ENCODE measurements at places on chromosomes 4 and X.

DNA sequence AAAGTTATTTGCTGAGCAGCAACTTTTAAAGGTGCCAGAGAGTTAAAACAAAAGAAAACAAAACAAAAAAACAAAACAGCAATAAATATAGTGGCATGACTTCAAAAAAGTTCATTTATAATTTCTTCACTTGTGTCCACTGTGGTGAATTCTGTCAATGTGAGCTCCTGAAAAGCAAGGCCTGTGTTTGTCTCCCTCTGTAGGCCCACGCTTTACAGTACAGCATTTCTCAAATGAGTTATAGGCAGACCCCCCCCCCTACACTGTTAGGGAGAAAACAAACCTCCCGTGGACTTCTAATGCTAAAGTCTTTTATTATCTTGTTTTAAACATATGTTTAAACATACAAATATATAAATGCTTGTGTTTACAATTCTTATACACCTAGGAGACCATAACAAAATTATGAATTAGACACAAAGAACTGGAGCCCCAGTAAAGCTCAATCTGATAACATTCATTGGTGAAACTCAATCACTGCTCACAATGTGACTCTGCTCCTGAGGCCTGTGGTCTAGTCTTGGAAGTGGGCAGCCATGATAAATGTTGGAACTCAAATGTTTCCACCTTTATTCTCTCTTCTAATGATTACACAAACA is 47.0 kb upstream of the SCOC start:
- DNase-seq, result no peak

DNA sequence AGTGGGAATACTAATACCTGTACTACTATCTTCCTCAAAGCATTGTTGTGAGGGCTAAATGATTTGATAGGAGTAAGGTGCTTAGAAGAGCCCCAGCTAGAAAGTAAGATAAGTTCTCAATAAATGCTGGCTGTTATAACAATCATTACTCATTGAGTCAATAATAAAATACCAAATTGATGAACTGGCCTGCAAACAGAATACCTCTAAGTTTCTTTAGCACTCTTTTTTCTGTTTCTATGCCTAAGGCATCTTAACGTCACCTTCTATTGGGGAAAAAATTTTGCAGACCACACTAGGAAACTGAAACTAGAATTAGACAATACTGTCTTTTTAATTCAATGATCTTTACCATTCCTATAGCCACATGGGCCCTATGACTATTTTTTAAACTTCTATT is 1.2 kb downstream of the CLTRN start:
- no peak for DNase-seq

GRCh38 chr4:2954358-2955185 is 8.6 kb downstream of the NOP14 start:
- DNase-seq, result no peak

GRCh38 chr4:3303923-3304710 is 11.3 kb downstream of the RGS12 start:
- no peak for DNase-seq

- no peak for DNase-seq
Measured at GRCh38 chr4:186948361-186949242, 224.9 kb upstream of the FAT1 start.

DNA sequence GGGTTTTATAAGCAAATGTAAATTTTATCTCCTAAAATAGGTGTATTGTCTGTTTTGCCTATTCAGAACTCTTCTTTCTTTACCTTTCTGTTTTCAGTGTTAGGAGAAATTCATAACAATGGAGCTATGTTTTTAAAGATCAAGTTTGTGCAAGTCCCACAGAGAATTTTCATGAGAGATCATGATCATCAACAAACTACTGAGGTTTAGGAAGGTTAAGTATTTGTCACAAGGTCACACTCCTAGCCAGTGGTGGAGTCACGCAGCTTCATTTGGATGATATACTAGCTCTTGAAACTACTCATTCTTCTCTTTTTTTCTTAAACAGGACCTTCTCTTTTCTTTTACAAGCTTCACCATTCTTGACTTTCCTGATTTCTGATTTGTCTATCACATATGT is 892.6 kb upstream of the FRG1 start:
- DNase-seq, result no peak

DNA sequence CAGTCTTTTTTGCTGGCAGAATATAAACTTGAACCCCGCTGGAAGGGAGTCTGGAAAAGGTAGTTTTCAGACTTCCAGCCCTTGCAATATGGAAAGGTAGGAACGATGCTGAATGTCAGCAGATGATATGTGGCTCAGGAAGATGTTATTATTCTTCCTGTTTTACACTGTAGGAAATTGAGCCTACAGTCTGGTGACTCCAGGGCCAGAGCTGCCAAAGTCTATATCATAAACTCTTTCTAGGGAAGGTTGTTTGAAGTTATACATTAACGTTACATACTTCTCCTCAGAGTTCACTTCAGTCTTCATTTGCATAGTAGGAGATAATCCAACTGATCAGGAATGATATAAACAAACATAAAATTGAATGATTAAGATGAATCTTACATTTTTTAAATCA is 141.3 kb downstream of the FAT4 start:
- no peak for DNase-seq

- DNase-seq, result no peak
Measured at GRCh38 chrX:120556251-120556650, 4.5 kb downstream of the CUL4B start.

DNA sequence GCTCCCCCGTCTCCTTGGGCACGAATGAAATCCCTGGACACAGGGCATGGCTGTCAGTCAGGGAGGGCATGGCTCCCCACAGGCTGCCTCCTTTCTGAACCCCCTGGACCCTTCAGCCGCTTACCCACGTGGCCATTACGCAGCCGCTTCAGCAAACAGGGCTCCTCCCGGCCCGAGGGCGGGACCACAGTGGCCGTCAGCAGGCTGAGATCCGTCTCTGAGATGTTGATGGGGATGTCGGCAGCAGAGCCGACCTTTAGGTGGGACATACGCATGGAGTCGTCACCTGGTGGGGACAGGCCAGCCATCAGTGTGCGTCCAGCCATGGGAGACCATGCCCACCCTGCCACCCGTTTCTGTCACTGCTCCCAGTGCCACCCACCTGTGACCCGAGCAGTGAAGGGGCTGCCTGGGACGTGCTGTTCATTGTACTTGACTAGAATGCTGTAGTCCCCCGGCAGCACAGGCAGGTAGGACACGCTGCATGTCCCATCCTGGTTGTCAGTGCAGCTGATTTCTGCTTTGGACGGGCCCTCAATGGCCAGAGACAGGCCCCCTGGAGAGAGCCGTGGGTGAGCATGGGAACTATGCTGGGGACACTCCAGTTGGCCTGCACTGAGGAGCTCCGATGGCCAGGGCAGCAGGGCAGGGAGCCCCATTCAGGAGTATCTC is 21.1 kb downstream of the FLNA start:
- no peak for DNase-seq

- DNase-seq, result no peak
Measured at GRCh38 chr4:53538756-53539155, 52.5 kb downstream of the LNX1 start.
